Astrocyte (in vitro differentiated cells and primary cell): ENCODE measurements at places on chromosomes 7 and 10. TPM values are rescaled to one million over a fixed set of nuclear protein-coding genes. Genes with fewer than 3 reads are reported as not detected.

- no peak overlapping the region for H3K4me3 ChIP-seq
- no peaks in the 10 kb centered on the region for H3K27me3 ChIP-seq
- peaks cover 12% of the 10 kb centered on the region for H3K36me3 ChIP-seq
- peaks cover 6% of the 10 kb centered on the region for H3K4me1 ChIP-seq
- H3K27ac ChIP-seq: no peak overlapping the region
Observed at GRCh38 chr7:24848878-24849277, 91.6 kb upstream of the GSDME start.

DNA sequence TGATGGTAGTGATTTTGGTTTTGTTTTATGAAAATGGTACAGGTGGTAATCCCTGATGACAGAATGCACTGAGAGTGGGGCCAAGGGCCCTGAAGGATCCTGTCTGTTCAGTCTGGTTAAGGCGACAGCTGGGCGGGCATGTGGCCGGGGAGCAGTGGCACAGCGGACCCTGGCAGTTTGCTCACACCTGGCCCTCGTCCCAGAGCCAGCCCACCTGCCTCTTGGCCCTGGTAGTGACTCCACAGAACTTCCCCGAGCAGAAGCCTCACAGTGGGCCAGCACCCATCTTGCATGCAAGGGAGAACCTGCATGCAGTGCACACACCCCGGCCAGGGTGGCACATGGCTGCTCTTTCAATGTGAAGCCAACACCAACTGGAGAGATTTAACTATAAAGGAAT lies 82.8 kb downstream of the ALOX5 start:
- H3K27ac ChIP-seq: no peak overlapping the region
- no peak for DNase-seq
- H3K27me3 ChIP-seq: no peaks in the 10 kb centered on the region
- H3K4me3 ChIP-seq: no peak overlapping the region
- H3K4me1 ChIP-seq: no peaks in the 10 kb centered on the region

DNA sequence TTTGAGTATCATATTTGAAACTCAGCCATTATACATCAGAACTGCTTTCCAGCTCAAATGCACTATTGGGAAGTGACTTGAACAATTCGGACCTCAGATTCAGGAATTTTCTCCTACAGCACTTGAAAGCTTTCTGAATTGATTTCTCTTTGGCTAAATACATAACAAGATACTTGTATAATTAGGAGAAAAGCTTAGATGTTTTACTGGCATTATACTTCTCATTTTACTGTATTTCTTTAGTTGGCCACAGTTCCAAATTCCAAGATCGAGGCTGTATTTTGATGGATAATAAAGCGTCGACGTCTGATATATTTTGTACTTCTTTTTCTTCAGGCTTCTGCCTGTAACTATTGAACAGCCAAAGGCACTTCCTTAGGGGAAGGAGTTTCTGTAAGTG lies 26.7 kb upstream of the LYZL2 start:
- no peaks in the 10 kb centered on the region for H3K36me3 ChIP-seq
- peaks cover 18% of the 10 kb centered on the region for H3K27me3 ChIP-seq
- no peak overlapping the region for H3K27ac ChIP-seq

PTN gene
- total RNA-seq: 11.1 and 17.2 TPM in 2 replicates

- DNase-seq: no peak
- no peaks in the 10 kb centered on the region for H3K4me1 ChIP-seq
- no peaks in the 10 kb centered on the region for H3K27me3 ChIP-seq
- H3K4me3 ChIP-seq: no peak overlapping the region
- H3K36me3 ChIP-seq: no peaks in the 10 kb centered on the region
- H3K27ac ChIP-seq: no peak overlapping the region
Observed at GRCh38 chr10:26251925-26252324, 35.4 kb downstream of the GAD2 start.

GRCh38 chr7:33733870-33734650 lies 171.3 kb upstream of the BMPER start:
- H3K27me3 ChIP-seq: no peaks in the 10 kb centered on the region
- no peaks in the 10 kb centered on the region for H3K36me3 ChIP-seq
- H3K4me3 ChIP-seq: no peak overlapping the region
- H3K4me1 ChIP-seq: no peaks in the 10 kb centered on the region

GRCh38 chr10:8088504-8088903 lies 34.0 kb downstream of the GATA3 start:
- no peaks in the 10 kb centered on the region for H3K4me1 ChIP-seq
- no peaks in the 10 kb centered on the region for H3K27me3 ChIP-seq
- DNase-seq: no peak
- H3K4me3 ChIP-seq: no peak overlapping the region

- DNase-seq: no peak
- no peaks in the 10 kb centered on the region for H3K36me3 ChIP-seq
- no peaks in the 10 kb centered on the region for H3K4me1 ChIP-seq
- no peaks in the 10 kb centered on the region for H3K27me3 ChIP-seq
Observed at GRCh38 chr10:11570751-11571150, 40.7 kb downstream of the USP6NL start.

- DNase-seq: peak; percentile 14
- no peak overlapping the region for H3K4me3 ChIP-seq
- peaks cover 32% of the 10 kb centered on the region for H3K4me1 ChIP-seq
- no peaks in the 10 kb centered on the region for H3K27me3 ChIP-seq
- no peaks in the 10 kb centered on the region for H3K36me3 ChIP-seq
Observed at GRCh38 chr10:21401196-21401595, 124.3 kb downstream of the SKIDA1 start.

DNA sequence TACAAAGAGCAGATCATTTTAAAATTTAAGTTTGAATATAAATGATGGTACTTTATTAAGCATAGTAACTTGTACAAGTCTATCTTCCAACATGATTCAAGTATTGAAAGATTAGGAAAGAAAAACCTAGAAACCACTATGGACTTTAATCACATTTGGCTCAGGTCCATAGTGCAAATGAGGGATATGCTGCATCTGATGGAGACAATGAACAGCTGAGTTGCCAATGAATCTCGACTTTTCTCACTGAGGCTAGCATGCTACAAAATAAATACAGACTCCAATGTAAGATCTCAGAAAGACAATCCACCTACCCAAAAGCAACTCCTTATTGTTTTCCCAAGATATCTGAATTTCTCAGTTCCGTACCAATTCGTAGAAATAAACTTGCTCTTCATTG lies 89.8 kb downstream of the SEMA3A start:
- H3K4me1 ChIP-seq: no peaks in the 10 kb centered on the region
- no peak for DNase-seq
- no peaks in the 10 kb centered on the region for H3K36me3 ChIP-seq
- no peak overlapping the region for H3K27ac ChIP-seq
- no peak overlapping the region for H3K4me3 ChIP-seq

GTF2IRD1 gene
- 19.3 and 20.4 TPM in 2 replicates for total RNA-seq

- no peak overlapping the region for H3K4me3 ChIP-seq
- no peaks in the 10 kb centered on the region for H3K27me3 ChIP-seq
- H3K36me3 ChIP-seq: no peaks in the 10 kb centered on the region
Observed at GRCh38 chr10:116689744-116690143, 52.6 kb downstream of the HSPA12A start.

CHAT gene
- 0.12 and 1.00 TPM in 2 replicates for total RNA-seq

DNA sequence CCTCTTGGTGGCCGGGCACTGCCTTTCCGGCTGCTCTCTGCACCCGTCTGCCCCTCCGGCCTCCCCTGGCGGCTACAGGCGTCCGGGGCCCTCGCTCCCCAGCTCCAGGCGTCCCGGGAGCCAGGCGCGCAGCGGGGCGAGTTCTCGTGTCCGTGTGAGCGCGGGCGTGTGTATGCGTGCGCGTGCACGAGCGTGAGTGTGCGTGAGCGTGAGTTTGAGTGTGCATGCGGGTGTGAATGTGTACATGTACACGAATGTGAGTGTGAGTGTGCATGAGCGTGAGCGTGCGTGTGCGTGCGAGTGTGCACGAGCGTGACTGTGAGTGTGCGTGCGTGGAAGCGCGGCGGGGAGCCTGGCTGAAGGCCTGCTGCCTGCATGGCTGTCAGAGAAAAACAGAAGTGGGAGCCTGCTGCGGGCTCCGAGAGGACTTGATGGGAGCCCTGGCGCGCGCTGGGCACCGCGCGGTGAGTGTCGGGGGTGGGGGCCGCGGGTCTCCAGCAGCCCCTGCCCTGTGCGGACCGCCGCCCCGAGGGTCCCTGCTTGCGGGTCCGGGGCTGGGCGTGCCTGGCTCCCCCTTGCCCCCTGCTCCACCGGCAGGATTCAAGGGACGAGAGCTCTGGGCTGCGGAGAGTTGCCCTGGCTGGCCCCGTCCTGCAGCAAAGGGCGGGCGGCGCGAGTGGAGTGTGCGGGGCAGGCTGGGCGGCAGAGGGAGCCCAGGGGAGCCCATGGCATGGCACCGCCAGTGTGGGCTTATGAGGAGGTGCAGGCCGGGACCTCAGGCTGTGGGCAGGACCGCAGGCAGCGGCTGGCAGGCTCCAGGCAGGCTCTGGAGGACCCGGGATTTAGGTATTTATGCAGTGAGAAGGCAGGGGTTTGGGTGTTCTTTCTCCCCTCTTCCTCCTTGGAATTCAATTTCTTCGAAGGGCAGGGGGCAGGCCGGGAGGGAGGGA lies 75.8 kb upstream of the EN2 start:
- no peaks in the 10 kb centered on the region for H3K36me3 ChIP-seq
- no peak overlapping the region for H3K4me3 ChIP-seq
- no peak for DNase-seq
- no peaks in the 10 kb centered on the region for H3K4me1 ChIP-seq
- no peak overlapping the region for H3K27ac ChIP-seq

- no peaks in the 10 kb centered on the region for H3K36me3 ChIP-seq
- peaks cover 35% of the 10 kb centered on the region for H3K4me1 ChIP-seq
- peak overlapping the region; percentile 97 for H3K27ac ChIP-seq
- no peak overlapping the region for H3K4me3 ChIP-seq
Observed at GRCh38 chr10:21523557-21524008, 1.9 kb downstream of the SKIDA1 start.

SEMA3E gene
- 3.7 and 4.6 TPM in 2 replicates for total RNA-seq

GRCh38 chr7:147406521-147407135 lies 1183.9 kb upstream of the C7orf33 start:
- H3K36me3 ChIP-seq: no peaks in the 10 kb centered on the region
- no peak overlapping the region for H3K27ac ChIP-seq
- H3K4me1 ChIP-seq: no peaks in the 10 kb centered on the region
- DNase-seq: no peak

- no peak overlapping the region for H3K4me3 ChIP-seq
- no peaks in the 10 kb centered on the region for H3K4me1 ChIP-seq
- no peaks in the 10 kb centered on the region for H3K36me3 ChIP-seq
Observed at GRCh38 chr10:35346248-35346647, 9.9 kb downstream of the CCNY start.

TFEC gene
- total RNA-seq: 1.4 and 1.8 TPM in 2 replicates

DNA sequence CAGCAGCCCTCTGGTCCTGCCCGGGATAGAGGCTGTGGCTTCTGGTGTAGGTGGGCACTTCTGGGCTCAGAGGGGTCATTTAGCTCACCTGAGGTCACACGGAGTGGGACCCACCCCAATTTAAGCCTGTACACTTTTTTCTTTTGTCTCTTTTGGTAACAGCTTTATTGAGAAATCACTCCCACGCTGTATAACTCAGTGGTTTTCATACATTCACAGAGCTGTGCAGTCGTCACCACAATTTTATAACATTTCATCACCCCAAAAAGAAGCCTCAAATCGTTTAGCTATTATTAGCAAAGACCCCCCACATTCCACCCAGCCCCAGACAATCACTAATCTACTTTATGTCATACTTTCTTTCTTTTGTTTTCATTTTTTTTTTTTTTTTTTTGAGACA lies 62.3 kb downstream of the LHPP start:
- H3K27ac ChIP-seq: no peak overlapping the region
- DNase-seq: peak; percentile 9
- H3K36me3 ChIP-seq: no peaks in the 10 kb centered on the region
- H3K27me3 ChIP-seq: no peaks in the 10 kb centered on the region
- no peak overlapping the region for H3K4me3 ChIP-seq
- H3K4me1 ChIP-seq: no peaks in the 10 kb centered on the region

ATG9B gene
- 1.8 and 2.2 TPM in 2 replicates for total RNA-seq

IMPDH1 gene
- 43.9 and 44.7 TPM in 2 replicates for total RNA-seq

DNA sequence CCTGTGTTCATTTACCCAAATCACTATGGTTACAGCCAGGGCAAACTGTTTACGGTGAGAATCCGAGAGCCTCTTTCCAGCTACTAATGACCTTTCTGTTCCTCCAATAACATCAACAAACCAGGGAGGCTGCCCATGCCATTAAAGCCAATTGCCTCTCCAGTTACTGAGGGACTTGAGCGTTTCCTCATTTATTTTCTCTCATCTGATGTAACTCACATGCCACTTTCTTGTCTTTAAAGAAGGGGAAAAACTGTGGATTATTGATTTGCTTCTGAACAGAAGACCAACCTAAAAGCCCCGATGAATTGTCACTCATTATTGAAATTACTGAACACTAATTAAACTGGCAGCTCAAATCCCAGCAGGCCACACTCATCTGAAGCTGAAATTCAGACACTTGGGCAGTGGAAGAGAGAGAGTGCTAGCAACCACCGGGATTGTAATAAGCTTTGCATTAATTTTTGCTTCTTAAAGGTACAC lies 595.8 kb upstream of the MKI67 start:
- H3K4me1 ChIP-seq: no peaks in the 10 kb centered on the region
- no peaks in the 10 kb centered on the region for H3K36me3 ChIP-seq
- H3K27ac ChIP-seq: no peak overlapping the region
- no peaks in the 10 kb centered on the region for H3K27me3 ChIP-seq
- H3K4me3 ChIP-seq: no peak overlapping the region

DNA sequence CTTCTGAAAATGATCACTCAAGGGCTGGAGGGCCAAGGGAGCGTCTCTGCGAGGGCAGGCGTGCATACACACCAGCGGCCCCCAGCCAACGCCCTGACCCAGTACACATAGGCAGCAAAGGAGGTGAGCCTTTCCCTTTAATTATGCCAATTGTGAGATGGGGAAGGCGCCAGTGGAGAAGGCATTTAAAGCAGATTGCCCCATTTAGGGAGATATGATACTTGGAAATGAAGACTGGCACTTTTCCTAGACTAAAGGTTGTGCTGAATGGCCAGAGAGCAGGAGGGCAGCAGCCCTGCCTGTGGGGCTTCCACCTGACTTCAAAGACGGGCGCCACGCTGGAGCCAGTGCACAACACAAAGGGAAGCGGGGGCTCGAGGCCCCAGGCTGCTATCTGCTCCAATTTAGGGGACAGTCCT lies 24.1 kb downstream of the HIPK2 start:
- H3K27ac ChIP-seq: no peak overlapping the region
- no peaks in the 10 kb centered on the region for H3K27me3 ChIP-seq
- peaks cover 9% of the 10 kb centered on the region for H3K4me1 ChIP-seq
- H3K4me3 ChIP-seq: no peak overlapping the region

GRCh38 chr7:51261117-51261835 lies 55.3 kb downstream of the COBL start:
- no peak overlapping the region for H3K27ac ChIP-seq
- H3K36me3 ChIP-seq: no peaks in the 10 kb centered on the region
- no peaks in the 10 kb centered on the region for H3K4me1 ChIP-seq
- H3K27me3 ChIP-seq: no peaks in the 10 kb centered on the region

PLEKHS1 gene
- not detected in 2 replicates for total RNA-seq
